Stimulated activated CD8-positive, alpha-beta memory T cell treated with anti-CD3 and anti-CD28 coated beads, Interleukin-15, amount 100 ng/mL, for 4 hours (primary cell): ENCODE measurements at places on chromosomes 7 and 10.

DNA sequence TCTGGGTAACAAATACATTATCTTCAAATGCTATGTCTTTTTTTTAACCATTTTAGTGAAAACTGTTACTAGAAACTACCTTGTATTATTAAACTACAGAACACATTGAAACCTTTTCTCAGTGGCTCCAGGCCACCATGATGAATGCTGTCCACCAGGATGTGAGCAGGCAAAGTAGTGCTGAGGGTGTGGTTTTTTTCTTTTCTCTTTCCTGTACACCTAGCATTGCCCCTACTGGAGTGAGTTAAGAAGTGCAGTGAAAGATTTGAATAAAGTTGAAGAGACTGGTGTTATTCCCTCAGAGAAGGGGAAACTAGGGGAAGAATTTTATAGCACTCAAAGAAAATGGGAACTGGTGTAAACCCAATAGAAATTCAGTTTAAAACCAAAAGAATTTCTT is 120.0 kb upstream of the SAMD8 start:
- no peak for DNase-seq

DNA sequence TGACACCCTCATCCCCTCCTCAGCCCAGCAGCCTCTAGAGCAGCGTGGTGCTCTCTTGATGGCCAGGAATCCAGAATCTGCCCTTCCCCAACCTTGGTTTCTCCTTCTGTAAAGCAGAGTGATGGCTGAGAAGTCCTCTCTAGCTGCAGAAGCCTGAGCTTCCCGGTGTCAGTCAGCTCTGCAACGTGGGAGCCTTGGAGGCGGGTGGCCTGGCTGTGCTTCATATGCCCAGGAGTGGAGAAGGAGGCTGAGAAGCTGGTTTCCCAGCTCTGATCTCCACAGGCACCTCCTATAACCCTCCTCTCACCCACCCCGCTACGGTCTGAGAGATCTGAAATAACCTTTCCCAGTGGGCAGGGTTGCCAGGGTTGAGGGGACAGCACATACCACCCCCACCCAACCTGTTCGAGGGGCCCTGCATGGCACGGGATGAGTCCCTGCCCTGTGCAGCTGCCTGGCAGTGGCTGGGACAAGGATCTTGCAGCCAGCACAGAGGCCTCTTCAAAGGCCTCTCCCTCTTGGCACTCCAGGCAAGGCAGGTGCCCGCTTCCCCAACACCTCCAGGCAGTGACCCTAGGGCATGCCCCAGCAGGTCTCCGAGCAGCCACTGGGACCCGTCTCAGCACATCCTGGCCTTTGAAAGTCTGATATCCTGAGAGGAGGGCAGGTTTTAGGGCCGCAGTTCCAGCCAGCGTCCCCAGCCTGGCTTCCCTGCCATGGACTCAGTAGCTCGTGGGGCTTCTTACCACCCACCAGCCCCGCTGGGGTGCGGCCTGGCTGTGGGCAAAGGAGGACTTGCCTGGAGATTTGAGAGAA is 18.3 kb upstream of the SLC29A3 start:
- DNase-seq = no peak

- no peak for DNase-seq
Observed at GRCh38 chr7:2680792-2681490, 7.1 kb upstream of the AMZ1 start.

- DNase-seq = no peak
Observed at GRCh38 chr7:18778594-18778993, 283.0 kb downstream of the HDAC9 start.

GRCh38 chr7:85055906-85056305 is 130.9 kb downstream of the SEMA3D start:
- DNase-seq = no peak
